Stimulated activated naive CD8-positive, alpha-beta T cell treated with anti-CD3 and anti-CD28 coated beads, Interleukin-15, amount 100 ng/mL, for 72 hours (primary cell): ENCODE measurements at places on chromosomes 4 and X.

DNA sequence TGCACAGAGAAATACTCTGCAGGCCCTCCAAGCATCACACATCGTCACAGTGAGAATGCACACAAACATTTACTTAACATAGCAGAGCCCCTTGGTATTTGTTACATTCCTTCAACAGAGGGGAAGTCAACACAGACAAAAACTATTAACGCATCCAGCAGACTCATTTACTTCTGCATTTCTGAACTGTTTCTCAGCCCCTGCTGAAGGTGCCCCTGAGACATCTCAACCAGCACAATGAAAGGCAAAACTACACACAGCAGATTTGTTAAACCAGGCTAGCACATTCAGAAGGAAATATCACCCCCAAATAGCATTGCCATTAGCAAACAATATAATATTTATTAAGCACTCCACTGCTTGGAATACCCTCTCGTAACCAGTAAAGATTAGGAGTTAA lies 367.0 kb downstream of the RAB28 start:
- DNase-seq, result no peak

DNA sequence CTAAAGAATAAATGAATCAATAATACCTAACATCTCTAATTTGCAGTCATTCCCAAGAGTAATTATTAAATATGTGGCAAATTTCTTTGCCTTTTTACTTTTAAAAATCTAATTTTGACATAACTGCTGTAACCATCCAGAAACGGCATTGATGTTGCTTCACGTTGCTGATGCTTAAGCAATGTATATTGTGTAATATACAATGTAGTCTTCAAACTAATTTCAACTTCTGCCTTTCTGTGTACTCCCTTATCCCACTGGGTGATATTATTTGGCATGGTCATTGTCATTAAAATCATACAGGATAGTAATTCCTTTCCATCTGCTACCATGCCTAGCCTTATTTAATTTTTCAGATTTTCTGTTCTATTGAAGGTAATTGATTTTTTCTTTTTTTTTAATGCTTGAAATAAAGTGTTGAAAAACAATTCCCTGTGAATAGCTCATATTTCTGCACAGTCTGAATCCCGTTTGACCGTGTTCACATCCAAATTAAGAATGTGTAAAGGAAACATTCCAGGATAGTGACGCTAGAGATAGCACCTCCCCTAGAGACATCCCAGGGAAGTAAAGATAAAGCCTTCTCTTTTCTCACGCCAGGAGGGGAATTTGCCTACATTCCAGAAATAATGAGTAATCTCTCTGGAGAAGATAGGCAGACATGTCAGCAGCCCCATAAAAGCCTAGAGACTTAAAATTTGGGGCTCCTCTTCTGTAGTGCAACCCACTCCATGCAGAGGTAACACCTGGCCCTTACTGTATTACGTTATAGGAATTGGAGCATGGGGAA lies 8.6 kb downstream of the FAM200B start:
- DNase-seq, result no peak

DNA sequence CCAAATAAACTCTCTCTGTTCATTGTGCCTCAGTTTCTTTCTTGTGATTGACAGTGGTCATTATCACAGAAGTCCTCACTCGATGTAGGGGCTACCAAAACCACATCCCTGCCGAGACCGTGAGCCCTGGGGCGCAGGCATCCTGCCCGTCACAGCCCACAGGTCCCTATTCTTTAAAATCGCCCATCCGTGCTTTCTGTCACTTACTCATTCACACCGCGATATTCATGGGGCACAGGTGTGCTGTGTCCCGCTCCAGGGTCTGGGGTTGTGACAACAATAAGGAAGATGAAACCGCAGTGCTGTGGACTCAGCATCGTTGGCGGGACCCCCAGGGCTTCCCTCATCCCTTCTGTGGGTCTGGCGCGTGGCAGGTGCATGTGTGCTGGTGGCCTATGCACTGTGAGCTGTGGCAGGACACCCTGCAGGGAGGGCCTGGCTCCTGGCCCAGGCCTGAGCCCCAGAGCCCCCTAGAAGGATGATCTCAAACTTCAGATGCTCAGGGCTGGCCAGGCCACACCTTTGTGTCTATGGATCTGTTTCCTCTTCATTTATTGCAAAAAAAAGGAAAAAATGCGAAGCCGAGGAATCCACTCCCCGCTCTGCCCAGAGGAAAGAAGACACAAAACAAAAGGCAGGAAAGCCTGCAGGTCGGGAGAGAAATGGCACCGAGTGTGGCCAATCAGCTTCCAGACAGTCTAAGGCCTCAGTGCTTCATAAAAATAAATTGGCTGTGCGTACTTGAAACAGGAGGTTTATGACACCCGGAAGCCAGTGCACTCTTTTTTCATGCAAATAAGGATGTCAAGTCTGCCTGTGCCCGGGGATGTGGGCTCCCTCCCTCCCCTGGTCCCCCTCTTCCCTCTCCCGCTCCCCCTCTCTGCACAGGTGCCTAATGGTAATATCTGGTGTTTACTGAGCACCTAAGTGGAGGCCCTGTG lies 109.5 kb upstream of the ADRA2C start:
- no peak for DNase-seq

DNA sequence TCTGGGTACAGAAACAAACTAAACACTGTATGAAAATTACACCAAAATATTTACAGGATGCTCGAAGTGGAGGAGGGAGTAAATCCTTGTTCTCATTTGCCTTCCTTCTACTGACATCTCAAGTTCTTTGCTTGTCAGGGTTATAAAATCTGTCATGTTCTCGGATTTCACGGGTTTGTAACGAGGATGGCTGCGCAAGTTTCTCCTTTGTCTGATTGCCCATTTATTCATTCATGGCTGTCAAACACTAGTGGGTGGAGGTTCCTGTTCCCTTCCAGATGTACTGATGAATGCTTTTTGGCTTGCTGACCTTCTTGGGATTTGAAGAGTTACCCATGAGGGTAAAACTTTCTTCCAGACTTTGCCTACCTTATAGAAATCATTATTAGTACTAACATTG lies 206.9 kb downstream of the SPCS3 start:
- DNase-seq, result no peak

DNA sequence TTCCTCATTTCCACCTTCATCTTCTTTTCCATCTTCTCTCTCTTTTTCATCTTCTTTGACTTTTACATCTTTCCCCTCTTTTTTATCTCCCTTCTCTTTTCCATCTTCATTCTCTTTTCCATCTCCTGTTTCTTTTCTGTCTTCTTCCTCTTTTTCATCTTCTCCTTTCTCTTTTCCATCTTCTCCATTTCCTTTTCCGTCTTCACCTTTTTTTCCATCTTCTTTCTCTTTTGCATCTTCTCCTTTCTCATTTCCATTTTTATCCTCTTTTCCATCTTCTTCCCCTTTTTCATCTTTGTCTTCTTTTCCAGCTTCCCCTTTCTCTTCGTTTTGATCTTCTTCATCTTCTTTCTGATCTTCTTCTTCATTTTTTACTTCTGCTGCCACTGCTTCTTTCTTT lies 87.0 kb downstream of the HMGN5 start:
- DNase-seq, result no peak

- DNase-seq, result no peak
Measured at GRCh38 chrX:22351966-22352365, 79.3 kb downstream of the CBLL2 start.

GRCh38 chr4:109025471-109026076 lies 262.7 kb upstream of the ETNPPL start:
- no peak for DNase-seq

DNA sequence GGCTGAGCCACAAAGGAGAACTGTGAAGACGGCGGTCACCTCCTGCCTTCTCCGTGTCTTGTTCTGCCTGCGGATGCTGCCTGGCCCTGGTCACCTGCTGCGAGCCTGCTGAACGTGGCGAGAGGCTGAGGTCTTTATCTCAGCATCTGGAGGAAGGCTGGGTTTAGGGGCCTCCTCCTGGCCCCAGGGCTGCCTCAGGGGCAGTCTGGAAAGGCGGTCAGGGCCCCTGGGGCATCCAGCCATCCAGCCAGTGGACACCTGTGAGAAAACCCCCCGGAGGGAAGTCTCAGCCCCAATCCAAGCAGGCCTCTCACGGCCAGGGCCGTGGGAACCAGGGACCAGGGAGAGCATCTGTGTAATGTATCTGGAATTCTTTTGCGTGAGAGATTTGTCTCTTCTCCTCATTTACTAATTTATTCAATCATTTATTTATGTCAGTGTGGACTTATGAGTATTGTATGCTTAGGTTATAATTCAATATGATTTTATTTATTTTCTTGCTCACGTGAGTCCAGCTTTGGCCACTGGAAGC lies 11.3 kb downstream of the PDE6B start:
- no peak for DNase-seq

- no peak for DNase-seq
Measured at GRCh38 chr4:77782102-77782835, 36.9 kb downstream of the CNOT6L start.

DNA sequence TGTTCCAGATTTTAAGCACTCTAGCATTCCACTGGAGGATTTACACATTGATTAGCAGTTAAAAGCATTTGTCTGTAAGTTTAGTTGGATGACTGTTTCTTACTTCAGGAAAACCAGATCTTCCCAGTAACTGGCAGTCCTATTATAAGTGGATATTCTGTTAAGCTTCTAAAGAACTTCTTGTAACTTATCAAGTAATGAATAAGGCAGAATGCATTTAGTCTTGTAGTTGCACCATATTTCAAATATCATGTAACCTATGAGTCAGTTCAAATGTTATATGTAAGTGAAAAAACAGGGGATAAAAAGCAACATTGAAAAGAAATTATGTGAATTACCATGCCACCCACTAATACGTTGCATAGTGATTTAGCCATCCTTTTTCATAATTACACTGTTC lies 30.2 kb upstream of the TENM3 start:
- no peak for DNase-seq

DNA sequence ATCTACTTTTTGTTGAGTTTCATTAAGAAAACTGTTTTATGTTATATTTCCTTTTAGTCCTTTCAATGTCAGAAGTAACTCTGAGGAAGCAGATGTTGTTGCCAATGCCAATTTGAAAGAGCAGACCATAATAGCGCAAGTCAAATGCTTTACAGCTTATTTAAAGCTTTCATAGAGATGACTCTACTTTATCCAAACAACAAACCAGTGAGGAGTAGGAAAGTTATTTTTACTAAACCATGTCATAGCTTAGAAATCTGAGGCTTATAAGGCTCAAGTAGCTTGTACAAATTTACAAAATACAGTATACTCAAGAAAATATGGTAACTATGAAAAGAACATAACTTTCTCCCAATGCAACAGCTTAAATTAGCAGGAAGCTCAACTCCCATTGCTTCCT lies 40.1 kb upstream of the SPOCK3 start:
- DNase-seq, result no peak

DNA sequence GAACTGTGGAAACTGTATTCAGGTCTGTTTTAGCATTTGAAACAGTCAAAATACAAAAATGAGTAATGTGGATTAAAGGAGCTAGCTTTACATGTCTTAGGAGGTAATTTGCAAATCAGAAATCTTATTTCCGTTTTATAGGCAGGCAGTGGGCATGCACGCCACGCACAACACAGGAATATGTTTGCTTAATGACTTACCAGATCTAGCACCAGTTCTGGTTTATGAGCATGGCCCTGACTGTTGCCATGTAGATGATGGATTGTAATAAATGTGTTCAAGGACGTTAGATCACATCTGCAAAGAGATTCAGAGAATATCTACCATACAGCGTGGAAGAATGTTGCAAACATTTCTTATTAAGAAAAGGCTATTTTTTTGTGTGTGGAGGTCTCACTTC lies 344.5 kb upstream of the NR3C2 start:
- no peak for DNase-seq

GRCh38 chrX:113539599-113540356 lies 699.1 kb upstream of the AMOT start:
- DNase-seq, result no peak

DNA sequence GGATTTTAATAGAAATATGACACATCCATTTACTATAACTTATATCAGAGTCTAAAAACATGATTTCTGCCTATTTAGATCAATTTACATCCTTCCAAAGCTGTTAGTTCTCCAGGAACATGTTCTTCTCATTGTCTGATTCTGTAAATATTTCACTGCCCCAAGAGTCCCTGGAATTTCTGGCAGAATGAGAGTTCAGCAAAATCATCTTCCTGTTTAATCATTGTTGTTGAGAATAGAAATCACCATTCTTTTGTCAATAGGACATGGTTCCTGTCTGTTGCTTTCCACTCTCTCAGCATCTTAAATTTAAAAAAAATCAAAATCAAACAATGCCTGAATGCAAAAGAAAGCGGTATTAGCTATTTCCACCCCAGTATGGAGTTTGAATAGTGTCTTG lies 172.8 kb upstream of the FRMPD4 start:
- no peak for DNase-seq

DNA sequence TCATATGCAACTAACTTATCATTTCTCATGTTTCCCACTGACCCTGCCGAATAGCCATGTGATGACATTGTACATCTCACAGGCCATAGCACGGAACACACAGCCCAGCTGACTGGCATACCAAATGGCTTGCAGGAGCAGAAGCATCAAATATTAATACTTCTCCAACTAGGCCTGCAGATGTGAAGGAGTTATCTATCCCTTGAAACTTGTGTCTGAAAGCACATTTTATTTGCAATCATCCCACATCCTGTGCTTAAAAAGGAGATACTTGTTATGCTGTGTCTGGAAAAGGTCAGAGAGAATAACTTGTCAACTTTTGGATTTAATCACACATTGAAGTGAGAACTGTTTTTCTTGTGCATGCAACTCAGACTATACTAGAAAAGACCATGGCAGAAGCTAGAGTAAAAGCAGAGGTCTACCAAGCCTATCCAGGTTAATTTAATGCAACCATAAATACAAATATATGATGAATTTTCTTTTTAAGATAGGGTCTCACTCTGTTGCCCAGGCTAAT lies 100.4 kb downstream of the IRF2 start:
- DNase-seq, result no peak

DNA sequence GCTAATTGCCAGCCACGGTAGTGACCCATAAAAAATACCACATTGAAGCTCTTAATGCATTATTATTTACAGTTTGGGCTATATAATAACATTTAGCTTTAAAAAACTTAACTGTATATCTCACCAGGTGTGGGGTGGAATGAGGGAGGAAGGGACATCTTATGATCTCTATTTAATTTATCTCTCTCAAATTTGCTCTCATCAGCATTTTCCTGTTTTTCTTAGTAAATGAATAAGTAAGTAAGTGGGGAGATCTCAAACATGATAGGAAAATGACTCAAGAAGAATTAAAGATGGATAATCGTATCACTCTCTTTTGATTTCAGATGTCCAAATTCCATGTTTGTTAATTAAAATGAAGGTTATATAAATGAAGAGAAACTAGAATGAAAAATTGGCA lies 200.7 kb upstream of the NR3C2 start:
- DNase-seq, result no peak

DNA sequence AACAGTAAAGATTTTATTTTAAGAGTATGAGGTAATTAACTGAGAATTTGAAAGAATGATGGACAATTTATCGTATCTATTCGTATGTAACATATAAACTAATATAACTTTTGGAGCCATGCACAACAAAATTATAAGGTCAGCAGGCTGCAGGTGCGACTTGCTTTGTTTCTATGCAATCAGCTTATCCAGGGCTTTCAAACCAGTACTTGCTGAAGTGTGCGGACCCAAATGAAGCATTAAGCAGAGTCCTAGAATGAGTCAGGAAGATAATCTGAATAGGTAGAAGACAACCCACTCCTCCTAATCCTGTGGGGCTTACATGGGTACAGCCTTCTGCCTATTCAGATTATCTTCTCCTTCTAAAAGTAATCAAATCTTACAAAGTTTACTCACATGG lies 2.1 kb downstream of the NSD2 start:
- DNase-seq, result no peak

GRCh38 chr4:147096667-147097604 lies 151.3 kb upstream of the TTC29 start:
- no peak for DNase-seq

- DNase-seq, result no peak
Measured at GRCh38 chr4:15562114-15562513, 92.4 kb downstream of the CC2D2A start.

GRCh38 chr4:140808256-140808655 lies 52.1 kb upstream of the TBC1D9 start:
- no peak for DNase-seq
